ENCODE measurements at places on chromosomes 2 and 18.

DNA sequence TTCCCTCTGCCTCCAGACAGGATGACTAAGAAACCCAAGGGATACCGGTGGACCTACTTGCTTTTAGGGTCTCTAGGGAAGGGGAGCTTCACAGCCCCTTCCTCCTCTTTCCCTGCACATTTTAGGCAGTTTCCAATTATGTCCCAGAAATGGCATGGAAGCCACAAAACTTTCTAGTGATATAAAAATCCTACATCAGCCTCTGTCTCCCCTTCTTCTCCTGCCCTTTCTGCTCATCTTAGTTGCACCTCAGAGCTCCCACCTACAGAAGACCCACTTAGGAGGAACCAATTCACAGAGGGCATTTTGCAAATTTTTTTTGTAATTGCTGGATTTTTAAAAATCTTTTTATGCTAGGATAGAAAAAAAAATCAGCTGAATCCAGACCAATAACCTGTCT is 263.1 kb downstream of the TNS1 start:
- no peak for DNase-seq

DNA sequence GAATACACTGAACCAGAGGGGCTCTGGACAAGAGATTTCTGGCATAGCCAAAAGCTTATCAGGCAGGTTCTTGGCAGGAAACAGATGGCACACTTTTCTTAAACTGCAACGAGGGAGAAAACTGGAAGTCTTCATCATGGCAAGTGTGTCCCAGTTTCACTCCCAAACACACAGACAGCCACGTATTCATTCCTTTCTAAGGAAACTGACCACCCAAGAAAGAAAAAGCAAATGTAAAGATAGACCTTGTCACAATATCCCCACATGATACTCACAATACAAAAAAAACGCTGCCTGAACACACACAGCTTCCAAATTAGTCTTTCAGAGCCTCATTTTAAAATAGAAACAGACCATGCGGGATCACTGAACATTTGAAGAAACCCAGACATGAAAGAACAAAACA is 40.6 kb upstream of the RTTN start:
- no peak for DNase-seq

- no peak for DNase-seq
Observed at GRCh38 chr2:23595601-23596251, 210.7 kb downstream of the KLHL29 start.

- no peak for DNase-seq
Observed at GRCh38 chr2:239114616-239115265, 266.9 kb downstream of the TWIST2 start.

GRCh38 chr2:132668987-132669907 is 758 bp downstream of the LYPD1 start:
- no peak for DNase-seq

DNA sequence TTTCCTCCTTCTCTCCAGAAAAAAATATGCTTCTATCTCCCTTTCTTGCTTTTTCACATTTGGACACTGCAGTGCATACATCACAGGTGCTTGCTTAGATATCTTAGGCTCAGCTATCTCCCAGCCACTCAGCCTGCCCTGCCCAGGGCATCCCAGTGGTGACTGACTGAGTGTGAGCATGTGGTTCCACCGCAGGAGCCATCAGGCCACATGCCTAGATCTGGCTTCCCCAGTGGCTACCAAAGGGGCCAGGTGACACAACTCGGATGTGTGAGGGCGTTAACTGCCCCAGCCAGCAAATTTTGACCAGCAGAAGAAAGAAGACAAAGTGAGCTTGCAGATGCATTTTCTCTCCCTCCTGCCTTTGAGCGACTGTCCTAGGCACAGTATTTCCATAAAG is 25.5 kb downstream of the SP5 start:
- DNase-seq, result no peak

DNA sequence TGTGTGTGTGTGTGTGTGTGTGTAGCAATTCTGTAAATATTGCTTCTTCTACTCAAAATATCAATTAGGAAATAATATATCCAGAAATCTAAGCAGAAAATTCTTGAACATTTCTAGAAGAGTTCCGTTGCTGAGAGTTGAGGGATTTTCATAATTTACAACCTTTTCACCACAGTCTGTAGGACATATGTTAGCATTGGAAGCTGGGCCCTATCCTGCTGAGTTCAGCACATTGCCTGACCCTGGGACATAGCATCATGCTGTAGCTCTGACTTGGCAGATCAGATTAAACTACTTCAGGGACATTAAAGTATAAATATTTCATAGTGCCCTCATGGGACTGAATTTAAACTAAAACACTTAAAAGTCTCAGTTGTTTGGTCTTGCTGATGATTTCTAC is 129.2 kb upstream of the KCNH7 start:
- DNase-seq, result no peak

DNA sequence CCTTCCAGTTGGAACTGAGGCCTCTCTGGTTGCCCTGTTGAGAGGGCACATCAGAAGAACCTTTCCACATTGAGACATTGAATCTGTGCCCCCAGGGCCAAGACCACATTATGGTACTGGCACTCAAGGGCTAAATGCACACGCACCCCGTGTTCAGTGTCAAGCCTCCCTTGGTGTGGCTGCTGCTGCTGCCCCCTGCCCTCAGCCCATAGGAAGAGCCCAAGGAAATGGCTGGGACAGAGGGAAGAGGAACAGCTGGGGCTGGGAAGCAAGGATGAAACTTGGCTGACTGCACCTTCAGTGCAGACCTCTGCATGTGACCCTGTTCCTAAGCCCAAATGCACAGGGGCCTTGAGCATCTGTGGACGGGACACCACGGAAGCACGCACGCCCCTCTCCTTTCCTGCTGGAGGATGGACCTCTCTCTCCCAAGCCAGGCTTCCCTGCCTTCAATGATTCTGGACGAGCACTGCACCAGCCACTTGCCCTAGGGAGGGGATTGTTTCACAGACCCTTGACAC is 40.2 kb downstream of the NIFK start:
- DNase-seq, result no peak

DNA sequence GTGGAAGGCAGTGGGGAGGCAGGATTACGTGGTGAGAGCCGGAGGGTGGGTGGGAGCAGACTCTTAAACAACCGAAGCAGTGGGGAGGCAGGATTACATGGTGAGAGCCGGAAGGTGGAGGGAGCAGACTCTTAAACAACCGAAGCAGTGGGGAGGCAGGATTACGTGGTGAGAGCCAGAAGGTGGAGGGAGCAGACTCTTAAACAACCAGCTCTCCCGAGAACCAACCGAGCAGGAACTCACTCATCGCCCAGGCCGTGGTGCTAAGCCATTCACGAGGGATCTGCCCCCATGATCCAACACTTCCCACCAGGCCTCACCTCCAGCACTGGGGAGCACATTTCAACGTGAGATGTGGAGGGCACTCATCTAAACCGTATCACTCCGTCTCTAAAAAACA is 87.7 kb downstream of the RTP5 start:
- DNase-seq, result no peak
